ENCODE measurements at places on chromosomes 7 and 10.

DNA sequence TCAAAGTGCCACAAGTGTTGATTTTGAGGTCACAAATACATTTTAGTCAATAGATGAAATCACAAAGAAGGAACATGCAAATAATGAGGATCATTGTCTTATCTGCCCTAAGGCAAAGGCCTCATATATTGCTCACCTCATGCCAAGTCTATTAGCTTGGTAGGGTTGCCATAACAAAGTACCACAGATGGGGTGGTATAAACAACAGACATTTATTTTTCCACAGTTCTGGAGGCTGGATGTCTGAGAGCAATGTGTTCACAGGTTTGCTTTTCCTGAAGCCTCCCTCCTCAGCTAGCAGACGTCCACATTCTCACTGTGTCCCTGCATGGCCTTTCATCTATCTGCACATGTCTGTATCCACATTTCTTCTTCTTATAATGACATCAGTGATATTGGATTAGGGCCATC lies 59.6 kb downstream of the RELN start:
- no peak for DNase-seq

GRCh38 chr7:124989911-124990310 lies 60.3 kb upstream of the POT1 start:
- DNase-seq: no peak

GRCh38 chr10:19058046-19058445 lies 9.4 kb downstream of the MALRD1 start:
- DNase-seq: no peak

GRCh38 chr10:546971-547590 lies 142.4 kb downstream of the DIP2C start:
- no peak for DNase-seq

- no peak for DNase-seq
Measured at GRCh38 chr7:30906014-30906413, 5.6 kb upstream of the AQP1 start.

DNA sequence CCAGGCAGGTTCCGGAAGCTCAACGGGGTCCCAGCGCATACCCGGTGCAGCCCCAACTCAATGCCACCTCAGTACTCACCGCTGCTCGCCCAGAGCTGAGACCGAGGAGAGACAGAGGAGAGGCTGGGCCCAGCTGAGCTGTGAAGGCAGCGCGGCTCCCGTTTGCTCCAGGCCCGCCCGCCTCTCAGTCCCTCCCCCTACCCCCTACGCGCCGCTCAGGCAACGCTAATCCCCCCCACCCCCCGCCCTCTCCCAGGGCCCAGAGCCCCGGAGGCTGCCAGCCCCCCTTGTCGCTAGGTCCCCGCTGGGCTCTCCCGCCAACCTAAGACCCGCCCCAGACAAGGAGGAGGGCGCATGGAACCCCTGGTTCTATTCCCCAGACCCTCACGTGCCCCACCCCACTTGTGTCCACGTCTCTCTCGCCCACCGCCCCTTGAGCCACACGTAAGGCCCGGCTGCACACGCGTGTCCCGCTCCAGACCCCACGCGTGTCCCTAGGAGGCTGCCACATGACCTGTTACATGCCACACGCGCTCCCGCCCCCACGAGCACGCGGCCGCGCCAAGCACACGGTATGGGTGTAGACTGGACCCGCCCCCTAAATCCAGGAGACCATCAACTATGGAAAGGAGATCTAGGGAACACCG lies at the start of gene PSD:
Gene PSD, minus strand, starts transcription at position 164 of the 647 bp plus-strand sequence. CDS start 1,747 bp downstream, outside the sequence.
- no peak for DNase-seq

DNA sequence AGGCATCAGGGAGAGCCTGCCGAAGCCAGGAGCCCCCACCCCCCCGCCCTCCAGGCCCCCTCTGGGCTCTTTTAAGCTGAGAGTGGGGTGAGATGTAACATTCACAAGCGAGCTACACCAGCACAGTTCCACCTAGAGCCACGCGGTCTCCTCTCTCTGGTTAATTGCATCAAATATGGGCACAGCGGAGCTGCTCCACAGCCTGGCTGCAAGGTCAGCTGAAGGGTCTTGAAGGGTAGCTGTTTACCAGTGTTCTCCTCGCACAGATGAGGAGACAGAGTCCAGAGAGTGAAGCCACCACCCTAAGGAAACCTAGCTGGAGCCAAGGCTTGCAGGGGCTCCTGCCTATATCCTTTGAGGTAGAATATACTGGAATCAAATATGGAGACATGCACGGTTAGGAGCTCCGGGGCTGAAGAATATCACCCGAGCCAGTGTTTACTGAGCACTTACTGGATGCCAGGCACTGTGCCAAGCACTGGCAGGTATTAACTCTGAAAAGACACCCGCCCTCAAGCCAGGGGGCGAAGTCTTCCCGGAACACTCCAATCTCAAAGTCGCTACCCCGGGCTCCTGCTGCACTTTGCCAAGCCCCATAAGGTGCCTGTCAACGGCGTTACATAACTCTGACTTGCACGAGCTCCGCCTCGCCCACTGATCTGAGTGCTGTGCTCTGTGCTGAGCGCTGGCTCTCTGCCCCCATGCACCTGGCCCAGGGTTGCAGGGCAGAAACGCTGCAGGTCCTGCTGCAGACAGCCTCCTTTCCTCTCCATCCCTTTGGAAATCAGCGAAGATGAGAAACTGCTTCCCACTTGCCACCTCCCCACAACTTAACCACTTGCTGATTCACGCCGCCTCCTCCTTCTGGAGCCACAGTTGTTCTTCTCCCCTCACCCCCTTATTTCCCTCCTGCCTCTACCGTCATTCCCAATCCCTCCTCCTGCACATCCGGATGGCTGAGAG lies 5.4 kb downstream of the CHST15 start:
- DNase-seq: no peak
